GM12891 (cell line): ENCODE measurements at places on chromosomes 2 and 18.
A peak's percentile ranks its signal among the peaks of the same experiment; 100 is the strongest.

GRCh38 chr2:110881908-110882307 is 149.5 kb downstream of the ACOXL start:
- no peak for DNase-seq

DNA sequence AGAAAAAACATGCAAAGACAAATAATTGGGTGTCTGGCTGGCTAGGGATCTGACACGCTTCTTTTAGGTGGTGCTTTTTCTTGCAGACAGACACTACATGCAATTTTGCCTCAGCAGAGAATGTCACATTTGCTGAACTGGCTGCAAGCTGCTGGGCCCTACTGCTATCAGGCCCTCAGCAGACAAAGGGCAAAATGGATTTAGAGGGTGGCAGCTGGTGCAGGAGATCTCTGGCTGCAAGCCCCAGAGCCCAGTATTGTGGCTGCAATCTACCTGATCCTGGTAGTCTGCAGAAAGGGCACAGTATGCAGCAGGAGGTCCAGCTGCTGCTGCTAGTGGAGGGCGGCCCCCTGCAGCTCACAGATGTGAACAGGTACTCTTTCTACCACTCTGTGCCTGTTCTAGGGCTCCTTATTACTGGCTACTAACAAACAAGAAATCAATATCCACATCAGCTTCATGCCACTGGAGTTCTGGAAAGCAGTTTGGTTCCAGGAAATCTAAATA is 796.7 kb upstream of the CELF4 start:
- DNase-seq: no peak

GRCh38 chr18:74190086-74190485 is 41.8 kb downstream of the TIMM21 start:
- no peak for DNase-seq

- DNase-seq: no peak
Measured at GRCh38 chr2:225030203-225030602, 12.1 kb downstream of the DOCK10 start.

DNA sequence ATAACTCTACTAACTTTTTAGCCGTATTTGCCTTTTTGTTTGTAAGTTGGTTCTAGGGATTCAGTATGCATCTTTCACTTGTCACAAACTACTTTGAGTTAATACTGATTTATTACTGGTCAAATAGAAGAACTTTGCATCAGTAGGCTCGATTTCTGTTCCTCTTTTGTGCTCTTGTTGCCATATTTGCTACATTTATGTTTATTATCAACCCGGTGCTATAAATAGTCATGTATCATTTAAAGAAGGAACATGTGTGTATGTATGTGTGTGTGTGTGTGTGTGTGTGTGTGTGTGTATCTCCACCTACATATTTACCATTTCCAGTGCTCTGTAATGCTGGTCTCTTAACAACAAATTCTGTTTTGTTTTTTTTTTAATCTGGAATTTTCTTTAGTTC is 79.6 kb upstream of the B3GNT7 start:
- DNase-seq: no peak

DNA sequence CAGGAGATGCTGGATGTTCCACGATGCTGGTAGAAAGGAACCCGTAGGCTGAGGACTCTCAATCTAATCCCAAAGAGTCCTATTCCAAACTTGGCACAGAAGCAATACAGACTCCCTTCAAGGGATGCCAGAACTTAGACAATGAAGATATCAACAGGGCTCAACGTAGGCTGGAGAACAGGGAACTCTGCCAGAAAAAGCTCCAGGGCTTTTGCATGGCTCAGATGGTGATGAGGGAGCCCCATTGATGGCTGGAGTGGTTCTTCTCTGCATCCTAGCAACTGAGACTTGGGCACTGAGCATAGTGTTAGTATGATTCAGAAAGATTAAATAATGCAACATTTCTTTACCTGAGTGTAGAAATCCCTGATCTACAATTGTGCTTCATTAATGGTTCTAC is 117.2 kb upstream of the NCK2 start:
- DNase-seq: no peak

GRCh38 chr2:64234785-64235184 is 90.6 kb upstream of the PELI1 start:
- DNase-seq: no peak

DNA sequence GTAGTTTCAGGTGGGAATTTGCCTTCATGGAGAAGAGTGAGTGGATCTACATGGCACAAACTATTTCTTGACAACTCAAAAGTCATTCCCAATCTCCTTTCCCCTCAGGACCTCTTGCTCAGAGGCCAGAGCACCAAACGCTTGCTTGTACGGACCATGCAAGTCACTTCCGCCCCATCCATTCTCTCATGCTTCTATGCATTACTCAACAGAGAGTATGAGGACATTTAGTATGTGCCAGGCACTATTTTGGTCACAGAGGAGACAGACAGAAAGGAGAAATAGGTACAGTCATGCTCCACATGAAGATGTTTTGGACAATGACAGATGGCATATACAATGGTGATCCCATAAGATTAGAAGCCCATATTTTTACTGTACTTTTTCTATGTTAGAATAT is 117.5 kb downstream of the ACTR3 start:
- DNase-seq: no peak

DNA sequence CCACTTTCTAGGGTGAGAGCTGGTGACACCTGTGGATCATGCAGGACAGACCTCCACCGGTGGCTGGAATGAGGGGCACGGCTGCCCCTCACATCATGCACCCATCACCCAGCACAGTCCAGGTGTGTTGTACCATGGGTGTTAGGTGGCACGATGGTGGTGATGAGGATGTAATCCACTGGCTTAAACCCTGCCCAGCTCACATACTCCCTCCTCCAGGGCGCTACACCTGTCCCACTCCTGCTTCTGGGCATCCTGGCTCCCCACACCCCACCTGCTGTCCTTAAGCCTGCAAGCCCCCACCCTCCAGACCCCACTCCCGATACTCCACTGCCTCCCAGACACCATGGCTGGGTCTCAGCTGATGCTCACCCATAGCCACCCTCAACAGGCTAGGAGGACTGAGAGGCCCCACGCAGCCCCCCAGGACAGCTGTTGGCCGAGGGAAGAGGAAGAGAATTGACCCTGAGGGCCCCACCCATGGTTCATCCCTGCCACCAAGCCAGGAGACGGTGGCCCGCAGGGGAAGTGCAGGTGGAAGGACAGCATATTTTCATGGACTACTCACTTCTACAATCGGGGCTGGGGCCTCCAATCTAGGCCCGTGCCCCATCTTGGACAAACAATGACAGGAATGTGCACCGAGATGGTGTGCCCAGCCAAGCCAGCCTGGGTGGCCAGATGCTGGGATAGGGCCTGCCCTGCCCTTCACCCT is 34.3 kb downstream of the MAL start:
- DNase-seq: no peak

GRCh38 chr2:197548582-197548981 is 32.7 kb downstream of the MOB4 start:
- no peak for DNase-seq

DNA sequence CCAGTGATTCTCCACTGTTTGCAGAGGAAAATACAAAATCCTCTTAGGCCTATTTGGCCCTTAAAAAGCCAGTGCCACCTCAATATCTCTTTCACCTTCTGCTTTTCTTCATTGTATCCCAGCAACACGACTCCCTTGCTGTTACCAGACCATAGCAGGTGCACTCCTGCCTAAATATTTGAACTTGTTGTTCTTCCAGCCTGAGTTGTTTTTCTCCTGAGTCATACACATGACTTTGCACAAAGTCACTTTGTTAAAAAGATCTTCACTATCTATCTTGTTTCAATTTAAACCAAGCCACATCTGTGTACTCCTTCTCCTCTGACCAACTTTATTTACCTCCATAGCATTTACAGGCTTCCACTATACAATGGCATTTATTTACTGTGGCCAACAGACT is 103.6 kb downstream of the LRRTM4 start:
- DNase-seq: no peak

DNA sequence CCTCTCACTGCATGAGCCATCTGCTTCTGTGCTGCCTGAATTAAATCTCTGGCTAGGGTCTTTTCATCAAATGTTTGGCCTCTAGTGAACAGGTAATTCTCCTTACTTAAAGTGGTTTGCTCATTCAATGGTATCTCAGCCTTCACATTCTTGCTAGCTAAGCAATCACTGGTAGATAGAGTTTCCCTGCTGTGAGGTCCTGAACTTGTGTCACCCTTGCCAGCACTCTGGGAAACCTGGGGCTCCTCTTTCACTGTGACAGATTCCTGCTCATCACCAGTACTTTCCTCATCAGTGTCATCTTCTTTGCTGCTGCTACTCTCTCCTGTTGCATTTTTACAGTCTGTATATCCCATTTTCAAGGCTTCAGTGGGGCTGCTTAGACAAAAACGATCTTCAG is 69.1 kb upstream of the DTNB start:
- no peak for DNase-seq

DNA sequence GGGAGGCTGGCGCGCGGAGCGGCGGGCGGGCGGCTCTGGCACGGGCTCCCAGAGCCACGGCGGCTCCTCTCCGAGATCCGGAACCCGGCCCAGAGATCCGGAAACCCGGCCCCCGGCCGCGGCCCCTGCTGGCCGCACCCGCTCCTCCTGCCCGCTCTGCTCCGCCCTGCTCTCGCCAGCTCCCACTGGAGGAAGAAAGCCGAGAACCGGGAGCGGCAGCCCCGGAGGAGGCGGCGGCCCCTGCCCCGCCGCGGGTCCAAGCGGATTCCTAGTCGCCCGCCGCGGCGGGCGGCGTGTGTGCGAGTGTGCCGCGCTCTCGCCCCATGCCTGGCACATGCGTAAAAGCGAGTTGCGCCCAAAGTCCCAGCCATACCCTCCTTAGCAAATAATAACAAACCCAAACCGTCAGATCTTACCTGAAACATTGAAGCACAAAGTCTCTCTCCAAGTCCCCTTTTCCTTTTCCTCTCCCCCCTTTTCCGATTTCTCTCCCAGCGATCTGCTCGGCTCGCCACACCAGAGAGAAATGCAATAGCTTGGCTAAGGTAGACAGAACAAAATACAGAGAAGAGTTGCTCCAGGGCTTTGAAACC is 108.7 kb upstream of the KCTD1 start:
- DNase-seq: peak; percentile 47

- no peak for DNase-seq
Measured at GRCh38 chr18:44388329-44388728, 292.4 kb upstream of the SETBP1 start.

DNA sequence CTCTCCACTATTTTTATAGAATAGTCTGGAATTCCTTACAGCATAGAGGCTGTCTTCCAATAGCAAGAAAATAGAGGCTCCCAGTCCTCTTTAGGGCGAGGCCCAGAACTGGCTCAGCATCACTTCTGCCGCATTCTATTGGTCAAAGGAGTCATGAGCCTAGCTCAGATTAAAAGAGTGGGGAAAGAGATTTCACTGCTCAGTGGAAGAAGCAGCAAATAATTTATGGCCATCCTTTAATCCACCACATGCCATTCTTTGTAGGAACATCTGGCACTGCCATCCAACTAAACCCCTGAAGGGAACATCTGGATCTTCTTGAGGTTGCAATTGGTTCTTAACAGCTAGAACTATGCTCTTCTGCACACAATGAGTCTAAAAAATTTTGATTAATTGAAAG is 43.4 kb upstream of the NEUROD1 start:
- no peak for DNase-seq
